Transverse colon (tissue), 4 donors: ENCODE measurements at places on chromosomes 5 and 9. TPM values are rescaled to one million over a fixed set of nuclear protein-coding genes. Genes with fewer than 3 reads are reported as not detected.

GRCh38 chr9:83636813-83637212 is 13.9 kb downstream of the IDNK start:
- DNase-seq = no peak
- H3K27ac ChIP-seq = no peak overlapping the region
- no peaks in the 10 kb centered on the region for H3K36me3 ChIP-seq

- H3K36me3 ChIP-seq = no peaks in the 10 kb centered on the region
- H3K27me3 ChIP-seq = peaks cover 26% of the 10 kb centered on the region
- H3K27ac ChIP-seq = no peak overlapping the region
- no peak for DNase-seq
Measured at GRCh38 chr5:178996156-178996555, 1.0 kb upstream of the GRM6 start.

DNA sequence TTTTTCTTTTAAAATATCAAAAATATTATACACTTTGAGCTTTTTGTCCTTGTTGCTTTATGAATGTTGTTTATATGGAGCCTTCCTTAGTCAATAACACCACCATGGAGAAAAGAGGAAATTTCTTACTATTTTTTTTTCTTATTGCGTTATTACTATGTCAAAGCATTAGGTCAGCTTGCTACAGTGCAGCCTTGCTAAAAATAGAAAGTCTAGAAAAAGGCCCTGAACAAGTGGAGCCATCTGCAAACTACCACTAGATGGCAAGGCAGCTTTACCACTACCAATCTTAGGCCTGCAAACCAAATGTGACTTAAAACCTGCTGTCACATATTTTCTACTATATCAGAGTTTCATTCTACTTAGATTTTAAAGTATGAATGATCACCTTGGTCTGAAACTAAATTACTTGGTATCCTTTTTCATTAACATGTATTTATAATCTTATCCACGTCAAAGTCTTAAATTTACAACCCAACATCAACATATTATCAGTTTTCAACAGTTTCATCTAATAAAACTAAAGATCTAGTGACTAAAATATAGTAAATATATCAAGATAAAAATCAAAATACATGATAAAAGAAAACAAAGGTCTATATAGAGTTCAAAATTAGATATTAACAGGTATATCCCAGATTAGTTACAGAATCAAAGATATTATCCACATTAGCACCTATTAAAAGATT is 113.1 kb upstream of the ACOT12 start:
- peak overlapping the region; percentile 9 for H3K27ac ChIP-seq
- no peak overlapping the region for H3K4me3 ChIP-seq
- no peaks in the 10 kb centered on the region for H3K27me3 ChIP-seq
- H3K4me1 ChIP-seq = no peaks in the 10 kb centered on the region
- peak; percentile 48 for DNase-seq

GRCh38 chr5:110401881-110402280 is 324.6 kb downstream of the TMEM232 start:
- H3K36me3 ChIP-seq = no peaks in the 10 kb centered on the region
- H3K27ac ChIP-seq = no peak overlapping the region
- H3K4me3 ChIP-seq = no peak overlapping the region
- H3K27me3 ChIP-seq = no peaks in the 10 kb centered on the region

The GFM2 gene
- 27.0 TPM for total RNA-seq

- no peak for DNase-seq
- no peak overlapping the region for H3K27ac ChIP-seq
- no peaks in the 10 kb centered on the region for H3K27me3 ChIP-seq
- H3K4me3 ChIP-seq = no peak overlapping the region
Measured at GRCh38 chr5:10367579-10367978, 14.1 kb downstream of the MARCHF6 start.

DNA sequence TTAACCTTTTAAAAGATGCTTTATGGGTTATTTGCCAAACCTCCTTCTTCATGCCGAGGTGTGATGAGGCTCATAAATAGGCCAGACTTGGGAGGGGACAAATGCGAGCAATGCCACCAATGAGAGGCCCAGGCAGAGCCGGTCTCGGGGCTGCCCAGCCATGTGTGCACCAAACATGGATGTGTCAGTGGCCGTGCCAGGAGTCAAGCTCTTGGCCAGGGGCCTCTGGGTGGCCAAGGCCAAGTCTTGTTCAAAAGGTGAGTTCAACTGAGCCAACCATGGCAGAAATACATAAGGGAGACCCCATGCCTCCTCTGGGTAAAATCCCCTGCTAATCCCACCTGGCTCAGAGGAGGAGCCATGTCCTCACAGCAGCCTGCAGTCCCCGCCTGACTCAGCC is 10.9 kb upstream of the LCN15 start:
- H3K27ac ChIP-seq = no peak overlapping the region

The FOXD4L3 gene
- not detected for total RNA-seq

The PTGES gene
- total RNA-seq = 11.0 TPM

The DEPDC1B gene
- not detected for total RNA-seq

DNA sequence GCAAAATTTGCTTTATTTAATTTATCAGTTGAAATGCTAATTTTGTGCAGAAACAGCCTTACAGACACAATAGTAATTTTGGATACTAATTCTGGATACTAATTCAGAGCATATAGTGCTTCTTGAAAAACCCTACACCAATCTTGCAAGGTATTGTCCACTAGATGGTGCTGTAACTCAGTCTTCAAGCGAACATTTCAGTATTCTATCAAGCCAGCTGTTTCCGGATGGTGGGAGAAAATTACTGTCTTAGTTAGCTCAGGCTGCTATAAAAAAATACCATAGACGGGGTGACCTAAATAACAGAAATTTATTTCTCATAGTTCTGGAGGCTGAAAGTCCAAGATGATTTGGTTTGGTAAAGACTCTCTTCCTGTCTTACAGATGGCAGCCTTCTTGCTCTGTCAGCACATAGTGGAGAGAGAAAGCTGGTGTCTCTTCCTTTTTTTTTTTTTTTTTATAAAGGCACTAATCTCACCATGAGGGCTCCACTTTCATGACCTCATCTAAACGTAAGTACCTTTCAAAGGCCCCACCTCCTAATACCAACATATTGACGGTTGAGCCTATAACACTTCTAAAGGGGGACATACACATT is 1306.5 kb upstream of the CDH9 start:
- no peak overlapping the region for H3K27ac ChIP-seq
- no peak for DNase-seq
- H3K4me3 ChIP-seq = no peak overlapping the region
